ENCODE measurements at places on chromosomes 13 and 19.

DNA sequence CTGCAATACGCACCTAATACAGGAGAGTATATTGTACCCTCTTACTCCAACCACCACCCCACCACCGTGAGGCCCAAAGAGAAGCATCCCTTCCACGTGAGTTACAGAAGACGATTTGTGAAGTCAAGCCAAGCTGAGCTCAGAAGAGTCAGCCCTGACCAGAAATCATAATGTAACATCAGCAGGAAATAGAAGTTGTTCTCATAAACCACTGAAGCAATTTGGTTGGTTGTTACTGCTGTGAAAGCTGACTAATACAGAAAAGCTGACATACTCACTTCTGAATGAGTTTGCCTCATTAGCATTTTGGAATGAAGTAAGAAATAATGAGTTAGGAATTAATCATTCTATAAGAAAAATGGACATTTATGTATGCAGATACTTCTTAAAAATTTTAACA is 749.4 kb upstream of the SLC10A2 start:
- no peak for DNase-seq
- no peak overlapping the region for H3K27ac ChIP-seq
- no peaks in the 10 kb centered on the region for H3K4me1 ChIP-seq
- no peak overlapping the region for H3K4me3 ChIP-seq
- H3K36me3 ChIP-seq = no peaks in the 10 kb centered on the region

DNA sequence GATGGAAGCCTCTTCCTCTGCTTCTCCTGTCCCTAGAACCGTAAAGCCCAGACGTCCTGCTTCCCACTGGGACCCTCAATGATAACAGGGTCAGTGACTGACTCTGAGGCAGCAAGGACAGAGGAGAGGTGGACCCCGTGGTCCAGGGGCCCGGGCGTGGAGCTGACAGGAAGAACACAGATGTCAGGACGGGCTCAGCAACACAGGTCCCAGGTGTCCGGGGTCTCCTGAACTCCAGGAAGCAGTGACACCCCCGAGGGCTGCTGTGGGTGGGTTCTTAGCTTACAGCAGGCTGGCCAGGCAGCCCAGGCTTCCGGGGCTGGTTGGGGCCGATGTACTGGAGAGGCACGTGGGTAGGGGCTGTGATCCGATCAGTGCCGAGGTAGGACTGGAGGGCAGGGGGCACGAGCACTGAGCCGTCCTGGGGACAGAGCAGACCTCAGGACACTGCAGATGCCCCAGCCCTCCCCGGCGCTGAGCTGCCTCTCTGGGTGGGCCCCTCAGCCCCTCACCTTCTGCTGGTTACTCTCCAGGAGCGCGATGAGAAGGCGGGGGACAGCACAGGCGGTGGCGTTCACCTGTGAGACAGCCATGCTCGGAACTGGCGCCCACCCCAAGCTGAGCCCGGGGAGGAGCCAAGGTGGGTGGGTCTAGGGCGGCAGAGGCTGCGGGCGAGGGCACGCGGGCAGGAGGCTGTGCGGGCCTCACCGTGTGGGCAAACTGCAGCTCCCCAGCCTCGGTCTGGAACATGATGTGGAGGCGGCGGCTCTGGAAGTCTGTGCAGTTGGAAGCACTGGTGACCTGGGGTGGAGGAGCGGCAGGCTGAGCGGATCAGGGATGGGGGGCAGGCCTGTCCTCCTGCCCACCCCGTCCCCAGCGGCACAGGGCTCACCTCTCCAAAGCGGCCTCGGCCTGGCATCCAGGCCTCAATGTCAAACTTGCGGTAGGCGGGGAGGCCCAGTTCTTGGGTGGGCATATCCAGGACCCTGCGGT is 3.6 kb upstream of the CCER2 start:
- H3K27ac ChIP-seq = no peak overlapping the region
- no peaks in the 10 kb centered on the region for H3K27me3 ChIP-seq
- peaks cover 2% of the 10 kb centered on the region for H3K4me1 ChIP-seq
- DNase-seq = no peak
- H3K4me3 ChIP-seq = no peak overlapping the region
- no peaks in the 10 kb centered on the region for H3K36me3 ChIP-seq

DNA sequence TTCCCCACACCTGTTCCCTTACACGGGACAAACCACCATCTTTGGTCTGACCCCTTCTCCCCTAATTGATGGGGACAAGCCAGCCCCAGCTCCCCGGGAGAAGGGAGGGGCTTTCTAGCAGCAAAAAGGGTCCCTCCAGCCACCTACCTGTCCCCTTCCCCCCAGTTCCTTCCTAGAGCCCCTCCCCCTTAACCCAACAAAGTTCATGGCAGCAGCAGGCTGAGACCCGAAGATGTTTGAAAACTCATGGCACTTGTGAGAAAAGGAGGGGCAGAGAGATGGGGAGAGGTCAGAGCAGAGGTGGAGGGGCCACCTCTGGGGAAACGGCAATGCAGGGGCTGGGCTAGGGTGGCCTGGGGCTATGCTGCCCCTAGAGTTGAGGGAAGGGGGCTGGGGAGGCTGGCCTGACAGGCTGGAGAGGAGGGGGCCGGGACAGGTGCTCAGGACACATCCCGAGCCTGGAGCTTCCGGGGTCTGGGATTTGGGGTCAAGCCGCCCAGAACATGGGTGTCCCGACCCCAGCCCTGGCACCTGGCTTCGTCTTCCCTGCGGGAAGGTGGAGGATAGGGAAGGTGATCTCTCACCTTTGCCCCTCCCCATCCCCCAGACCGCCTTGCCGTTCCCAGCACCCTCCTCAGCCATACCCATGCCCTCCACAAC is 12.5 kb upstream of the ASF1B start:
- H3K4me1 ChIP-seq = peaks cover 36% of the 10 kb centered on the region
- no peaks in the 10 kb centered on the region for H3K36me3 ChIP-seq
- no peaks in the 10 kb centered on the region for H3K27me3 ChIP-seq
- DNase-seq = no peak

DNA sequence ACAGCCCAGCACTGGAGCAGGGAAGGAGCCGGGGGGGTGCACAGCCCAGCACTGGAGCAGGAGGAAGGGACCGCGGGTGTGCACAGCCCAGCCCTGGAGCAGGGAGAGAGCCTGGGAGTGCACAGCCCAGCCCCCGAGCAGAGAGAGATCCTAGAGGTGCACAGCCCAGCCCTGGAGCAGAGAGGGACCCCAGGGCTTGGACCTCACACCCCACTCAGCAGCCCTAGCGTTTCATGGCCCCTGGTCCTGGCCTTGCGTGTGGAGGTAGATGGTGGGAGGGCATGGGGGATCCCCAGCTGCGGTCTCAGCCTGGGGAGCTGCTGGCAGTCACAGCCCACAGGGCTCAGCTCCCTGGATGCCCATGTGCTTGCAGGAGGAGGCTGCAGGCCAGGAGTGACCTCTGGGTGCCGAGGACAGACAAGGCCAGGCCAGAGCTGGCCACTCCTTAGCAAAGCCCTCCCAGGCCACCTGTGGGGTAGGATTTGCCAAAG is 25.1 kb downstream of the GAS6 start:
- DNase-seq = no peak
- no peak overlapping the region for H3K27ac ChIP-seq
- no peaks in the 10 kb centered on the region for H3K36me3 ChIP-seq

- H3K4me3 ChIP-seq = no peak overlapping the region
- no peak for DNase-seq
- no peak overlapping the region for H3K27ac ChIP-seq
- no peaks in the 10 kb centered on the region for H3K36me3 ChIP-seq
- H3K27me3 ChIP-seq = peaks cover 12% of the 10 kb centered on the region
These were observed 56.6 kb downstream of the FREM2 start for GRCh38 chr13:38743466-38743865.

DNA sequence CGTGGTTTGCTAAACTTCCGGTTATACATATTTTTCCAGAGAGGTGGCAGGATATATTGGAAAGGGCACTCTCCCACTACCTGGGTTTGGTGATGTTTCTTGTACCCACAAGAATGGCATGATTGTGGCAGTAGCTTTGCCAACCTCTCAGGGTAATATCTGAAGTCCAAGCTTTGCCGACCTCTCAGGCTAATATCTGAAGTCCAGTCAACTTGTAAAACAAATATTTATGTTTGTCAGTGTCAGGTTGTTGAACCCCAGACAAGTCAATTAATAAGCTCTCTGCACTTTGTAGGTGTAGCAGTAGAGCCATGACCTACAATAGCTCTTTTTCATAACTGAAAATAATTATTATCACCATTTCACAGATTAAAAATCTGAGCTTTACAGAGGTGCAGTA is 167.0 kb downstream of the POU4F1 start:
- H3K36me3 ChIP-seq = no peaks in the 10 kb centered on the region
- no peak for DNase-seq
- H3K27me3 ChIP-seq = no peaks in the 10 kb centered on the region
- no peak overlapping the region for H3K4me3 ChIP-seq
- no peaks in the 10 kb centered on the region for H3K4me1 ChIP-seq

DNA sequence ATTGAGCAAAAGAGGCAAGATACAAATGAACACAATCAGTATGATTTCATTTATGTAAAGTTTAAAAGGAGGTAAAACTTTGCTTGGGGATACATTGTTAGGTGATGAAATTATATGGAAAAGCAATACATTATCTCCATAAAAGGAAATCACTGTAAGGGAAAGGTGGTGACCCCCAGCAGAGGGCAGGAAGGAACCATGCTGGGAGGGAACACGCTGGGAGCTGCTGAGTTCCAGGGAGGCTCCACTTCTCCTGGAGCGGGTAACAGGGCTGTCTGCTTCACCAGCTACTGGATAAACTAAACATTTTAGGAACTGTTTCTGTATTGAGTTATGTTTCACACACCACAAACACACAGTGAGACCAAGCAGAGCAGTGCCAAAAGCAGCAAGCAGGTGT is 91.2 kb downstream of the KATNAL1 start:
- no peaks in the 10 kb centered on the region for H3K36me3 ChIP-seq
- H3K4me3 ChIP-seq = no peak overlapping the region
- no peaks in the 10 kb centered on the region for H3K4me1 ChIP-seq

- H3K36me3 ChIP-seq = peaks cover 4% of the 10 kb centered on the region
- H3K4me3 ChIP-seq = no peak overlapping the region
- no peak for DNase-seq
- H3K4me1 ChIP-seq = peaks cover 3% of the 10 kb centered on the region
These were observed 96.1 kb downstream of the FRY start for GRCh38 chr13:32127691-32128090.
